ENCODE measurements at places on chromosomes 1 and 21. TPM values are rescaled to one million over a fixed set of nuclear protein-coding genes. Genes with fewer than 3 reads are reported as not detected.

GRCh38 chr1:200258447-200259375 is 151.1 kb downstream of the ZNF281 start:
- H3K4me3 ChIP-seq = no peak overlapping the region
- H3K27me3 ChIP-seq = no peaks in the 10 kb centered on the region
- H3K4me1 ChIP-seq = no peaks in the 10 kb centered on the region

LHX8 gene
- not detected for total RNA-seq

- H3K27ac ChIP-seq = no peak overlapping the region
- no peak overlapping the region for H3K4me3 ChIP-seq
- no peaks in the 10 kb centered on the region for H3K36me3 ChIP-seq
- no peaks in the 10 kb centered on the region for H3K27me3 ChIP-seq
- DNase-seq = no peak
Observed at GRCh38 chr1:77889671-77890070, 1.2 kb downstream of the NEXN start.

GRCh38 chr1:207251066-207251465 is 70.4 kb upstream of the CD55 start:
- H3K36me3 ChIP-seq = no peaks in the 10 kb centered on the region
- DNase-seq = no peak
- H3K27me3 ChIP-seq = no peaks in the 10 kb centered on the region
- no peaks in the 10 kb centered on the region for H3K4me1 ChIP-seq

DNA sequence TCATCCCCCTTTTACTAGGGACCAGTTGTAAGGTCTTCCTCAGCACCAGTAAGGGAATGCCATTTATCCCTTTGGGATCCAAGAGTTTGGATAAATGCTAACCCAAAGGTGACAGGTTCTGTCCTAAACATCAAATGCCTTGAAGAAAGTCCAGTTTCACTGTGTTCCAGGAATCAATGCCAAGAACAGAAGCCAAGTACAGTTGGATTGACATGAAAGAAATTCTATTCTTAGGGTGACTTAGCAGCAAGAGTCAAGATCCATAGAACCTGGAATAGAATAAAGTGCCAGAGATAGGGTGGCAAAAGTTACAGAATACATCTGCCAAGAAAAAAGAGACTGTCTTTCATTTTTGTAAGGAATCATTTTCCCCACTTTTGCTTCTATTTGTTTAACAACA is 94.9 kb upstream of the ADAMTS5 start:
- no peaks in the 10 kb centered on the region for H3K36me3 ChIP-seq
- H3K27ac ChIP-seq = no peak overlapping the region
- no peak overlapping the region for H3K4me3 ChIP-seq
- no peaks in the 10 kb centered on the region for H3K27me3 ChIP-seq

PLEKHA6 gene
- total RNA-seq = 0.89 TPM
